ENCODE measurements at places on chromosomes 4 and X.

DNA sequence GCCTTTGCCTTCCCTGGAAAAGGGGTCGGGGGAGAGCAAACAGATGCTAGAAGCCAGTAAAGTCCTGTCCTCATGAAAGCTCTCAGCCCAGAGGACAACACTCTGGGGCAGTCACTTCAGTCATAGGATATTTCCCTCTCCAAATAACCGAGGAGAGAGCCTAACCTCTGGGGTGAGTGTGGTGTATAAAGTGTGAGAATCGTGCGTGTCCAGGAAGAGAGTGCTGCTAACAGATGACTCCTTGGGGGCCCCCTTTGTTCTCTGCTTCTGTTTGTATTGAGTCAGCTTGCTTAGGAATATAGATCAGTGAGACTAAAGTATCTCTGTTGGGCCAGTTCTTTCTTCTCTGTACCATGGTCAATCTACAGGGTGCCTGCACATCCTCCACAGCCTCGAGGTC, 247.2 kb downstream of the PALLD start:
- no peak for DNase-seq

DNA sequence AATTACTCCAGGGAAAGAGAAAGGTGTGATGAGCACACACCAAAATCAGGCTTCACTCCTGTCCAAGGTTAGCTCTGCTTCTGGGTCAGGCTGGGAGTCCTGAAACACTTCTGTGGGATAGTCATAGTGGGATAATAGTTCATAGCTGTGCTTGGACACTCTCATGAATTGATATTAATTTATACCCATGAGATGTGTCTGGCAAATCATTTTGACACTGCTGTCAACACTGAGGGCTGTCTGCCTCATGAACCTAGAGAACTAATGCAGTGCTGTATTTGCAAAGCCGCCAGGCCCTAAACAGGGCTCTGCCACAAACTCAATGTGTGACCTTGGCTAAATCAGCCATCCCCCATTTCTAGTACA, 24.5 kb upstream of the PGRMC1 start:
- no peak for DNase-seq

GRCh38 chr4:154030746-154031145, 241.9 kb upstream of the SFRP2 start:
- no peak for DNase-seq

- no peak for DNase-seq
Observed at GRCh38 chrX:22043872-22044271, 11.7 kb downstream of the PHEX start.

DNA sequence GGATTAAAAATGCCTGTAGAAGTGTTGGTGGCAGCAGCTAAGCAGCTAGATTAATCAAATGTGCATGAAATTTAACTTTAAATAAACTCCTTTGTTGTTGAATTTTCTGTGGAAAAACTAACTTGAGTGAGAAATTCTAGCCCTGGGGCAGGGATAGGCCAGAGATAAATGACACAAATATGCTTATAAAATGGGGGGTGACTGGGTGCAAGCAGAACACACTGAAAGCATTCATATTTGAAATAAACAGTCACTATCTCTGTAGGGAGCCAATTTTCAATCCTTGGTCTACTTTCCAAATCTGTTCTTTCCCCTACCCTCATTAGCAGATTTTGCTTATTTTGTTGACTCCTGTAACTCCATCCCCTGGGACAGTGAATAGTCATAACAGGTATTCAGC, 47.9 kb downstream of the RBPJ start:
- DNase-seq, result no peak

- no peak for DNase-seq
Observed at GRCh38 chr4:89759426-89759825, 77.5 kb downstream of the SNCA start.

- DNase-seq, result no peak
Observed at GRCh38 chr4:27005501-27005900, 144.9 kb downstream of the STIM2 start.

DNA sequence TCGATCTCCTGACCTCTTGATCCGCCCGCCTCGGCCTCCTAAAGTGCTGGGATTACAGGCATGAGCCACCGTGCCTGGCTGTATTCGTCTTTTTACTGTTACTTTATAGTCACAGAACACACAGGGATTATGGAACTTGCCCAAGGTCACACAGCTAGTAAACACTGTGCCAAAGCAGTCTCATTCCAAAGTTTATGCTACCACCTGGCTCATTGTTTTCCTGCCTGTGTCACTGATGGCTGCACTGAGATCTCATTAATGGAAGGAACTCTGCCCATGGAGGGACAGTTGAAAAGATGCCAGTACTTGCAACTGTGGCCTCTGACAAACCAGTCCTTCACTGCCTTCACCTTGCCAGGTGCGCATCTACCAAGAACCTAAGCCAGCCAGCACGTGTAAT, 517.7 kb downstream of the BCOR start:
- DNase-seq, result no peak

DNA sequence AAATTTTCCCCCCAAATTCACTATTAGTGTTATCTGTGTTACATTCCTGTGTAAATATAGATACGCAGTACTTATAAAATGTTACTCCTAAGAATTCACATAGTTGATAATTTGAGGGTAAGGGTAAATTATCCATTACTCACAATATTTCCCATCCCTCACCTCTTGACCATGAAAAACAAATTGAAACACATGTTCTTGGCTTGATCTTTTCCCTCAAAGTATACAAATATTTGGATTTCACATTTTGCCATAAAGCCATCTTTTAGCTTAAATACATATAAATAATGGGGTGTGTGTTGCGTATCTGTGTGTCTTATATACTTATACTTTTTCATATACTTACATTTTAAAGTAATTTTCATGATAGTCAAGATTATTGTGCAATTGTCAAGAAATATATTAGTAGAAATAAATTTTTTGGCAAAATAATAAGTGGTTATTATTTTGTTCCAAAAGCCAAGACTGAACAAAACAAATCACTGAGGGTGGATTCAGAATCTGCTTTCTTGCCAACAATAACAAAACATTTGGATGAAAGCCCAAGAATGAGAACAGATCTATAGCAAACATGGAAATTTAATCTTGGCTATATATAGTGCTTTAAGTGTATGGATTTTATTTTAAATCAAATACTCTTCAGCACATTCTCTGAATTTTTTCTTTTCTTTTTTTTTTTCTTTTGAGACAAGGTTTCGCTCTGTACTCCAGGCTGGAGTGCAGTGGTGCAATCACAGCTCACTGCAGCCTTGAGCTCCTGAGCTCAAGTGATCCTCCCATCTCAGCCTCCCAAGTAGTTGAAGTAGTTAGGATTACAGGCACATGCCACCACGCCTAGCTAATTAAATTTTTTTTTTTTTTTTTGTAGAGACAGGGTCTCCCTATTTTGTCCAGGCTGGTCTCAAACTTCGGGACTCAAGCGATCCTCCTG, 48.5 kb upstream of the PRSS48 start:
- DNase-seq, result no peak

GRCh38 chr4:159608436-159608835, 505.6 kb downstream of the RAPGEF2 start:
- no peak for DNase-seq

DNA sequence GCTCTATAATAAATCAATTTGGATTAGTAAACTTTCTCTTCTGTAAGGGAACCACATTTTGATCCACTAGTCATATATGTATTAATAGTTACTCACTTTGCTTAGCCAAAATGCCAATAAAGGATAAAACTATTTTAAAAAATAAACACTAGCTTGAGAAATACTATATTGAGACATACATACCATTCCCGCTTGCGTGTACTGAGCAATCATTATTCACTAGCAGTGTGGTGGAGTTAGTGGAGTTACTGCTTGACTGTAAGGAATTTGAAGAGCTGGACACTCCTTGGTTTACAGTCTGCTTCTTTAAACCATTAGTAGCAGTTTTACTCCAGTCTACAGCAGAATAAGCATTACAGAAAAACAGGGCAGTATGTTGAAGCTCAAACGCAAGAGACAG, 10.8 kb upstream of the PHKA2 start:
- DNase-seq, result no peak

GRCh38 chr4:124277691-124278090, 434.8 kb downstream of the ANKRD50 start:
- DNase-seq, result no peak

GRCh38 chr4:20181926-20182325, 69.8 kb upstream of the SLIT2 start:
- DNase-seq, result no peak

GRCh38 chr4:88211473-88212252, 53.2 kb upstream of the ABCG2 start:
- DNase-seq, result no peak

- no peak for DNase-seq
Observed at GRCh38 chrX:143988356-143988755, 104.5 kb downstream of the UBE2NL start.

GRCh38 chrX:98409867-98410266, 1526.2 kb downstream of the RPA4 start:
- no peak for DNase-seq

- DNase-seq, result no peak
Observed at GRCh38 chr4:83110970-83111750, 3.4 kb downstream of the PLAC8 start.

GRCh38 chr4:146134761-146135445, 40.6 kb upstream of the LSM6 start:
- DNase-seq, result no peak

DNA sequence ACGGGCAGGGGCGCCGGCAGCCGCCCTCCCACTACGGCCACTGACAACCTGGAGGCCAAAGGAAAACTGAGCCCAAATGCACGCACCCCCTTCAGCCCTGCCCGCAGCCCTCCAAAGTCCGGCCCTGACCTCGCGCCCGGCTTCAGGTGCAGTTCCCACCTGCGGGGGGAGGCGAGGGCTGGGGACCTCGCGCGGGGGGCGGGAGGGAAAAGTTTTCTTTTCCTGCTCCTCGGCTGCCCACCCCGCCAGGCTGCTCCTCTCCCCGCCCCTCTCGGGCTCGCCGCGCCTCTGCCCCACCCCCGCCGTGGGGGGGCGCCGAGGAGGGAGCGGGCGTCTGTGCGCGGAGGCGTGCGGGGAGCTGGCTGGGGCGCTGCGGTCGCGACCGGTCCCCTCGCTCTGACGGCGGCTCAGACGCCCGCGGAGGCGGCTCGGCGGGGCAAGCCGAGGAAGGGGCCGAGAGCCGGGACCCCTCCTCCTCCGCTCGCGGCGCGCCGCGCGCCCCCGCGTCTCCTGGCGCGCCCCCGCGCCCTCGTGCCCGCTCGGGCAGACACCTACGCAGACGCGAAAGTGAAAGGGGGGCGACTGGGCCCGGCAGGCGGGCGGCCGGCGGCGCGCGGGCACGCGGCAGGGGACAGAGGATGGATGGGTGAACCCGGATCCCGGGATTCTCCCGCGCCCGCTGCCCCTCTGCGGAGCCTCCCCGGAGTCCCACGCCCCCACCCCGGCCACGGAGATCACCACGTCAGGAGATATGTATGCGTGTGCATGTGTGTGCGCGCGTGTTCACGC, 3.1 kb upstream of the NR3C2 start:
- peak; percentile 81 for DNase-seq

DNA sequence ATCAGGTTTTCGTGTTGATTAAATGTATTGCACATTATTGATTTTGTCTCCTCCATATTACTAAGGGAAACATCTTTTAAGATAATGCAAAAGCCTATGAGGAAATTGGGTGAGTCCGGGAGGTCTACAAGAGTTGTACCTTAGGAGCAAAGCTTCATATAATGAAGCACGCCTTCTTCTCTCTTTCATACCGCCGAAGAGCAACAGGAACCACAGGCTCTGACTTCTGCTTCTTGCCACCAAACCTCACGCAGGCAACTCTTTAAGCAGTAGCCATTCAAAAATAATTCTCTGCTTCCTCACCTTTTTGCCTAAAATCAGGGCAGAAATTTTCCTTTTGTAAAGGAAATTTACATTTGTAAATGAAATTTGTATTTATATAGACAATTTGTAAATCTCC, 139.6 kb downstream of the SPRY1 start:
- no peak for DNase-seq

DNA sequence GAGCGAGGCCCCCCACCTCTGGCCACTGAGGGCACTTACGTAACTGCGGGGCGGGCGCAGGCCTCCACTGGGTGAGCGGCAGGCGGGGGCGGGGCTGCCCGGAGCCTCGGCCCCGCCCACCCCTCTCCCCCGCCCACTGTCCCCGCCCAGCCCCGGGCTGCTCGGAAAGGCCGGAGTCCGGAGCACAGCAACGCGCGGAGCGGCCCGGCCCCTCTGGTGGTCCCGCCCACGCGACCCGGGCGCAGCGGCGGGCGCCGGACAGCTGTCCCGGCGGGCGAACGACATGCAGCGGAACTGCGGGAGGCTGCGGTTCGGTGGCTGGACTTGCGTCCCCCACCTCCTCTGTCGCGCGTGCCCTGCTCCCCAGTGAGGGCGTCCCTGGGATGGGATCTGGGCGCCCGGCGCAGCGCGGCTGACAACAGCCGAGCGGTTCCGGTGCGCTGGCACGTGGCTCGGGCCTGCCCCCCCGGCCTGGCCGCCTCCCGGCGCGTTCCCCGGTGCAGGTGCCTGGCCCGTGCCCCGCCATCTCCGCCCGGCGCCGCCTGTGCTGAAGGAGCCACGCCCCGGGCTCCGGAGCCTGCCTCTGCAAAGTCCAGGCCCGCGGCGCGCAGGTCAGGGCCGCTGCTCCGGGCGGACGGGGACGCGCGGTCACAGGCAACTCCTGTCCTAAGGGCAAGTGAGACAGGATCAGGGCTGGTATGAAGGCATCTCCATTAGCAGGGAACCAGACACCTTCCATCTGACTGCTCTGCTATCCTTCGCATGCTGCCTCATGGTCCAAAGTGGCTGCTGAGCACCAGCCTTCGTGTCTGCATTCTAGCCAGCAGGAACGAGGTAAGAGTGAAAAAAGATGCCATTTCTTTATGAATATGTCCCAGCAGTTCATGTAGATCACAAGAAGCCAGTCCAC, 21.8 kb upstream of the JAKMIP1 start:
- DNase-seq, result peak; percentile 62

GRCh38 chr4:33724685-33725084, 2519.6 kb downstream of the ARAP2 start:
- DNase-seq, result no peak

DNA sequence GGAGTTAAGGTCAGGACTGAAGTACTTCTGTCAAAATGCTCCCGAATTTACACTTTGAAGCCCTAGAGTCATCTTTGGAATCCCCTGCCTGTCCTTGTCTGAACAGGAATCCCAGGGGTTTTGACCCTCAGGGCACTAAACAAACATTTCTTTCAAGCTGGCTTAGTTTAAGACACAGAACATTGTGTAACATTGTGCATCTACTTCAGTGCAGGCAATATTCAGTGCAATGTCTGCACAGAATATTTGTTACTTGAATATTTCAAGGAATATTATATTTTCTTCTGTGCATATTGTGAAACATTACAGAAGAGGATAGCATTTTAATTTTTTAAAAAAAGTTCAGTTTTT, 763.4 kb downstream of the PCDH18 start:
- DNase-seq, result no peak

DNA sequence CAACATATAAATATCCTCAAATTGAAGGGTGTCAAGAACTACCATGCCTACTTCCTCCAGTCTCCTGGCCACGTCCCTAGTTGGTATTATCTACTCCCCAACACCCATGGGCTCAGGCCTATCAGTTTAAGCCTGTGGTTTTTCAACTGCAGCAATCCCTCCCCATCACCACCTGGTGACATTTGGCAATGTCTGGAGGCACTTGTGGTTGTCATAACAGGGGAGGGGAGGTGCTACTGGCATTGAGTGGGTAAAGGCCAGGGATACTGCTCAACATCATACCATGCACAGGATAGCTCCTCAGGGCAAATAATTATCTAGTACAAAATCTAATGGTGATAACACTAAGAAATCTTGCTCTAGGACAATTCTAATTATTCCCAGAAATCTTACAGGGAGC, 95.3 kb downstream of the COMMD8 start:
- no peak for DNase-seq
